ENCODE measurements at places on chromosomes 11 and 22.

GRCh38 chr11:112539741-112540140 is 279.1 kb upstream of the PLET1 start:
- no peak for DNase-seq

DNA sequence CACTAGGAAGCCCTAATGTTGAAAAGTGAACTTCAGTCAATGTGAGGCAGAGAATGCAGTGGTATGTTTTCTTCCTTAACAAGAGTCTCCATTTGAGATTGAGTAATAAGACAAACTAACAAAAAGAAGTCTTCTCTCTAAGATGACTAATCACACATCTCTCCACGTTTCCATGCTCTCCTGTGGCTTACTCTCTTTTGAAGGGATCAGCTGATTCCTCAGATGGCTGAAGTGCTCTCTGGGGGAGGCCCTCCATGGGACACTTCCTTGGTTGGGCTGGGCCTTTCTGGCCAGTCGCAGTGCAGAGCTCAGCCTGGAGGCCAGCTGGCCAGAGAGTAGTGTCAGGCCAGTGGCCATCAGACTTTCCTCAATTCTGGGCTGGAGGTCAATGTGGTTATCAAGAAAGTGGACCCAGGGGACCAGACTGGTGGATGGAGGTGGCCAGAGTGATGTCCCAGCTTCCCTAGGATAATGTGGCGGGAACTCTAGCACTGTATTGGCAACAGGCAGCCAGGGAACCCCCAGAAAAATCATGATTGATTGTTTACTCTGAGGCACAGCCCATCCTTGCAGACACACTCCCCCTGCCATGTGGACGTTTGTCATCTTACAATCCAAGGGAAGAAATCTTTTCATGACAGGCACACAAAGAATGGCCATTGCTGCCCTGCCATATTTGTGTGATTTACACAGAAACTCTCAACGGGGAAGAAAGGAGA is 14.5 kb downstream of the CSRP3 start:
- no peak for DNase-seq

DNA sequence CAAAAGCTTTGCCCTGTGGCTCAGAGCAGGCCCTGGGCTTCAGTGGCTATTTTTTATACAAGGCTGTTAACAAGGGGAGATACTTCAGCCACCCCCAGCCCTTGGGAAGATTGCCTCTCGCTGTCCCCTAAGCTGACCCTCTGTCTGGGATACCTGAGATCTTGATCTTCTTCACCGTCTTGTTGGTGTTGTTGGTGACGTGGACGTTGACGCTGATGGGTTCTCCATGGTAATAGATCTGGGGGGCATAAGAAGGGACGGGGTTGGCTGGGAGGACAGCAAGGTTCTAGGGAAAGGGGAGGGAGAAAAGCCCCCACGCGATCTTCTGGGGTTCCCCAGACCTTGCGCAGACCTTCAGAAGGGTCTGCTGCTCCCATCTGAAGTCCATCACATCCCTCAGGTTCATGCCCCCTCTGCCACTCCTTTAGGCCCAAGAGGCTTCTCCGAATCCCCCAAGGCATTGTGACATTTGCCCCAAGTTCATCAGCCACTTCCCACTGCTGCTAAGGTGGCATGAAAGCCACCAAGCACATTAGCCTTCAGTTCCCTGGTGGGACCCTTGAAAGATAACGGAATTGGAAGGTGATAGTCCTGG is 36.7 kb downstream of the TPBGL start:
- DNase-seq: no peak

DNA sequence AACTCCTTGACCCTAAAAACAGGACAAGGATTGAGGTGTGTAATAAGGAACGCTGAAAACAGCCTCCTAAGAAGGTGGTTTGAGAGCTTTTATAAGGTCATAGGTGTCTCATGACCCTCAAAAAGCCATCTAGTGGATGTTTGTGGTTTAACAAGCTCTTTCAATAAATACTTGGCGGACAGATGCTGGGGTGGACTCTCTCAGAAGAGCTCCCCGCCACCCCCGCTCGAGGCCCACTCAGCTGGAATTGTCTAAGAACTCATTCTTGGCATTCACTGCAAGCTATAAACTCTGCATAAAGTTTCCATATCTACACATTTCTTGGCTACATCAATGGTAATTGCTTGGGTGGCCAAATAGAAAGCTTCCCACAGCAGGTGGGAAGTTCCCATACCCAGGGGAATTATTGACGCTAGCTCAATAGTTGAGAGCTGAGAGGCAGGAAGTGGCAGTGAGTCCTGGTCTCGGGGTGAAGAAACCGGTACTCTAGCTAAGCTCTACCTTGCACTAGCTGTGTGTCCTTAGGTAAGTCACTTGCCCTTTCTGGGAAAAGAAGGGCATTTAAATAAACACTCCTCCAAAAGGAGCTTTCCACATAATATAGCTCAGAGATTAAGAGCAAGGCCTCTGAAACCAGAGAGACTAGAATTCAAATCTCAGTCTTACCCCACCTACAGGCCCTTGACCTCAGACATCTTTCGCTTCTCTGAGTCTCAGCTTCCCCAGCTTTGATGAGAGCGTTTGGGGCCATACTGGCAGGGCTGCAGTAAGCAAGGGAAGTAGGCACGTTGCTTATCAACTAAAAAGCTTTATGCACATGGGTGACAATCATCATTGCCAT is 6.4 kb downstream of the MS4A15 start:
- DNase-seq: no peak

DNA sequence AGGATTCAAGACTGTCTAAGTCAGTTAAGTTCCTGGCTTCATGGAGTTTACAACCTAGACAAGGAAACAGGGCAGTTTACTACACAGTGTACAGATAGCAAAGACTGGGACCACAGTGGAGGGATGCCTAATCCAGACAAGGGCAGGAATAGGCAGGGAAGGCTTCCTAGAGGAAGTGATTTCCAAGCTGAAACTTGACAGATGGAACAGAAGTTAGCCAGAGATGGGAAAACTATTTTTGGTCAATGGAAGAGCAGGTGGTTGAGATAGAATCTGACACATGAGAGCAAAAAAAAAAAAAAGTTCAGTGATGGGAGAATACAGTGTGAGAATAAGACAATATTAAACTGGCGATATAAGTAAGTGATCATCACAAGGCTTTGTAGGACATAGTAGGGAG is 1.3 kb downstream of the COA4 start:
- DNase-seq: no peak

DNA sequence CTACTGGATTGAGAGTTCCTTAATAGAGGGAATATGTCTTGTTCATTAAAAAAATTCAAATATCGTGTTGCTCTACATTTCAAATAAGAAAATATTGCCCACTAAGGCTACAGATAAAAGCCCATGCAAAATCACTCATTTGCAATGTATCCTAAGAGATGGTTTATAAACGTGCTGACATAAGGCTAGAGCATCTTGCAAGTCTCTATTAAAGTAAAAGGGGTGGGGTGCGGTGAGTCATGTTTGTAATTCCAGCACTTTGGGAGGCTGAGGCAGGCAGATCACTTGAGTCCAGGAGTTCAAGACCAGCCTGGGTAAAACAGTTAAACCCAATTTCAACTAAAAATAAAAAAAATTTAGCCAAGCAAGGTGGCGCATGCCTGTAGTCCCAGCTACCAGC is 70.3 kb downstream of the PGR start:
- DNase-seq: no peak

DNA sequence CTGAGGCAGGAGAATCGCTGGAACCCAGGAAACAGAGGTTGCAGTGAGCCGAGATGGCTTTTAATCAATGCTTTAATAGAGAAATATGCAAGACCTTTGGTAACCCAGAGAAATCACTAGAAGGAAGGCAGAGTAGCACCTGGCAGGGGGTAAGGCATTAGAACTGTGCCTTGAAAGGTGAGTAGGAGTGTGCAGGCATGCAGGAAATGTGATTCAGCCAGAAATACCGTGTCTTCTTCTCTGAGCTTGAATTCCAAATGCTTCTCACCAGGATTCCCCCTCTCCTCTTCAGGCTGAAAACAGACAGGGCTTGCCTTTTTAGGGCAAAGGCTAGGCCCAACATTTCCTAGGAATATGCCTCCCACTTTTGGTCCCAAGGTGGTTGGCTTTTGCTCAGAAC is 51.0 kb downstream of the OR4D9 start:
- DNase-seq: no peak

DNA sequence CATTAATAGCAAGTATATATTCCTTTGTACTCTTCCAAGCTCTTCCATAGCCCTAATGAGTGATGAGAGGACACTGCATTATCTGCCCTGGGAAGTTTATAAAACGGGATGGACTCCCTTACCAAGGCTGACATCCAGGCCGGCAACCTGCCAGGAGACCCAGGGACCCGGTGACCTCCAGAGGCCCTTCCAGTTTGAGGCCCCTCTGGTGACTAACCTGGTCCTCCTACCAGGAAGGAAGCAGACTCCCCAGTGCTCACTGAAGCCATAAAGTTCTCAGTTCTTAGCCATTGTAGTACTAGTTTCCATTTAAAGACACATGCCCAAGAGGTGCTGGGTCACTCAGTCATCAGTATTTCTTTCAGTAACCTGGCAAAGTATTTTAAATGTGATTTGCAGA is 345.4 kb downstream of the TENM4 start:
- DNase-seq: no peak

DNA sequence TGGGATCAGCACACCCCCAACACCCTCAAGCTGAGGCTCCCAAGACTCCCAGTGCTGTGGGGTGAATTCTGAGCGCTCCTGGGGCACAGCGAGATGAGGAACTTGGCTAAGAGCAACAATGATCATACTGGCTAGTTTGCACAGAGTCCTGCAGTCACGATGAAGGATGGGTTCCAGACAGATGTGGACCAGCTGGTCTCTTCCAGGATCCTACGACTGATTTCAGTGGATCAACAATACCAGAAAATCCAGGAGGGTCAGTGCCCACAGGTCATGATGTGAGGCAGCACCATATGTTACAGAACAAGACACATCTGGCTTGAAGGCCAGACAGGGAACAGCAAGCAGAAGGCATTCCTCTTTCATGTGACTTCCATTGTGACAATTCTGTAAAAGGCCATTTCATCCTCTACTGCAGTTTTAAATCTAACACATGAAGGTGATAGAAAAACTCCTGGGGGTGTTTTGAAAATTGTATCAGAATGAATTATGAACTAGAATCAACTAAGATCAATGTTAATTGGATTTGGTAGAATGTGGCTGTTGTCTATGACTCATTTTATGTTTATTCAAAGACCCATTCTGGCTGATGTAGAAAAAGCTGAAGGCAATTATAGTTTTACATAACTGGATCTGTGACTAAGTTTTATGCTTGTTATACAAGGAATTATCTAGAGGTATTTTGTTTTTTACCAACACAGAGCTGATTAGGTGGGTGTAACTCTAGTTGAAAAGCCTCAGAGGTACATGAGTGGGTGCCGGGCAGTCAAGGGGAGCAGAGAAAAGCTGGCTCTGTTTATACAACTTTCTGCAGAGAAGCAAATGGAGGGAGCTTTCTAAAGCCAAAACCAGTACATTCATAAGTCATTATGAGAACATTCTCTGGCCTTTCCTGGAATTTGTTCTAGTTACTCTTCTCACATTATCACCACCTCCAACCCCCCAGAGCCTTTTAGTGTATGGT is 29.1 kb downstream of the OR52K1 start:
- no peak for DNase-seq

DNA sequence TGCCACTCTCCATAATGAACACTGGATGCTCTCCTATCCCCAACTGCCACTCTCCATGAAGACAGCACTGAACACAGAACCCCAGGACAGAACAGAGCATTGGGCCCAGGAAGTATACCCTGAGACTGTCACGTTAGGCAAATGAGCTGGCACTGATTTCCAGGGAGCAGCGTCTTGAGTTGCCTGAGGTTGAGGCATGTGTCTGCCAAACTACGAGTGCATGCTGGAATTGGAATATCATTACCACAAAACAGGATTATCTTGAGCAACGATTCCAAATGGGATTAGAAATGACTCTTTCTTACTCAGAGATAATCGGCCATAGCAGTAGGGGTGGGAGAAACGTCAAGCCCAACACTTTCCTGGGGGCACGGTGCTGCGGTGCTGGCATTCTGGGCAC is 39.9 kb downstream of the CLPB start:
- DNase-seq: no peak

GRCh38 chr11:35804451-35805040 is 139.3 kb upstream of the LDLRAD3 start:
- DNase-seq: no peak

Measured in activated CD8-positive, alpha-beta memory T cell treated with anti-CD3 and anti-CD28 coated beads for 4 hours (primary cell).